ENCODE measurements at places on chromosomes 2 and 18.

DNA sequence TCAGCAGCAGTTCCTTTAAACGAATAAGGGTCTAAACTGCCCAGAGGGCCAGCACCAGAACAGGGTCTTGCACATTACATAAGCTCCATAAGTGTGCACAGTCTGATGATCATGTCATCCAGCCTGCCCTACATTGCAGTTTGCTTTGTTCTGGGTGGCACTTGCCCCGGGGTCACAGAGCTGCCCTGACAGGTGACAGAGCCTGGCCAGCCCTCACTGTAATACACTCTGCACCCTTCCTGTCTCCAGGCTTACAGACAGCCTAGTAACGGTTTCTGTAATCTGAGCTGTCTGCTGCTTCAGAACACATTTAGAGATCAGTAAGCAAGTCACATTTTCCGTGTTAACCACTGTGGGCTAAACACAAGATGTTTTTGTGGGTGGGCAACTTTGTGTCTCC is 213.3 kb downstream of the FAM210A start:
- no peak for DNase-seq

DNA sequence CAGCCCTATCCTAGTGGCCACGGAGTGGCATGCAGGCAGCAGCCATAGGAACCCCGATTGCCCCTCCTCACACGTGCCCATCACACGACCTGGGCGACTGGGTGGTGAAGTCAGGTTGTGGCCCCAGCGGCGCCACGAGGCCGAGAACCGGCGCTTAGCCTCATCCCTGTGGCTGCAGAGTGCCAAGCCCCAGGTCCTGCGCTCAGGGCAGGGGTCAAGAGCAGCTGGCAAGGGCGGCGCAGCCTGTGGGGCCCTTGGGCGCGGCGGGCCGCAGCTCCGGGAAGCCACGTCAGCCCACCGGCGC is 73.3 kb downstream of the RPIA start:
- no peak for DNase-seq

DNA sequence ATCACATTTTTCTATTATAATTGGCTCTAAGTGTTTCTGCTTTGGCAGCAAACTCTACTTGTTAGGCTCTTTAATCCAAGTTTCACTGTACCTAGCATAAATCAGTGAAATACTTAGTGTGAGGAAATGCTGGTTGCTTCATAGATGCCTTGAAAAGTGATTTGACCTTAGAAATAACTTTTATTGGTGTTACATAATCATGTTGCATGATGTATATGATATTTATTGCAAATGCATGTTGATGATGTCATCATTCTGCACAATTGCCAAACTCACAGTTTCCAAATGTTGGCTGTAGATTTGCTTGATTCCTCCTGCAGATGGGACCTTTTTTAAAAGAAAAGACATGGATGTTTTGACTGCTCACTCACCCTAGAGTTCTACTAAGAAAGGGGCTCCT is 137.6 kb upstream of the BCL2L11 start:
- DNase-seq, result no peak

DNA sequence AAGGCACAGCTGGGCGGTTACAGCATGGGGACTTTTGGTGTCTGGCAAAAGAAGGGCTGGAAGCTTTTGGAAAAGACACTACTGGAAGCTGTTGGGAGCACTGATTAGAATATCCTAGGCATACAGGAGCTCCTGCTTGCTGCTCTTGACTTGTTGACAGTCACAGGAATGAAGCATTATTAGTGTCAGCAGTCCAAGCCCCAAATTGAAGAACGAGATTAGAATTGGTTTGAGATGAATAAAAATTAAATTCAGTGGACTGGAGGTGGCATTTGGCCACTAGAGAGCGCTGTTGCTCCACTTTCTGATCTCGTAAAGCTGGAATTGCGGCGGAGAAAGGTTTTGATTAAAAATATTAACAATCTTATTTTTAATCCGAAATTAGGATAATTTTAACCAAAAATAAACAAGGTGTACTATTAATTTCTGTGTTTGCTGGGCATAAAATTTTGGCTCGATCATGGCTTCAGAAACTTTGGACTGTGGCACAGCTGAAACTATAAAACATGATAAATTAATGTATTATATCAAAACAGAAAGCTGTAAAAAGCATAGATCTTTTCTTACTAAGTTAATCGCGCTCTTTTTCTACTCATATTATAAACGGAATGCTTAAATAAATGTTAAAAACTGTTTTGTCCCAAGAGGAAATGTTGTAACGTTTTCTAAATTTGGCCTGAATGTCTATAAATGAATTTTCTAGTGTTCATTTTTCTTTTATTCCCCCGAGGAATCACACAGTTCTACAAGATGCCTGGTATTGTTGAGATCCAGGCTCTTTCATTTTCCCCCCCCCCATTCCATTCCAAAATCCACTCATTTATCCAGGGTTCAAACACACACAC is 2.4 kb upstream of the HOXD8 start:
- peak; percentile 50 for DNase-seq

DNA sequence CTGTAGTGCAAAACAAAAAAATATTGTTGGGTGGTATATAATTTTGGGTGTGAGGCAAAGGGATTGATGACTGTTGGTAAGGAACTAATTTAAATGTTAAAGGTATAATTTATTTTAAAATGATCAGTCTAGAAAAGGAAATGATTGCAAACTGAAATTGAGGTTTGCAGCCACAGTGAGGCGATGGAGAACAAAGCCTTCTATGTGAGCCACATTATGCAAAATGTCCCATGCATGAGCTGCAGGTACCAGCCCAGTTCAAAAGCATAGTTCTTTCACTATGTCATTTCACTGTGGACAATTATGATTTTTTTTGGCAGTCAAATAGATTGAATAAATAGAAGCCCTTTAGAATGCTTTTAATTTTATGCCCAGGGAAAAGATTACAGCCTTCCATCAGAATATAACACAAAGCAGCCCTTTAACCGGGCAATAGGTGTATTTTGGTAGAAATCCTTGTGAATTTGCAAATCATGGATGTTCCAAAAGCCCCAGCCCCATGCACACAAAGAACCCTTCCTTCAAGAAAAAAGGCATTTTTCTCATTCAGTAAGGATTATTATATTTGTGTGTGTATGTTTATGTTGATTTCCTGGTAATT is 1.7 kb downstream of the MAP2 start:
- no peak for DNase-seq

GRCh38 chr18:61619783-61620182 is 273.0 kb downstream of the RNF152 start:
- DNase-seq, result no peak

DNA sequence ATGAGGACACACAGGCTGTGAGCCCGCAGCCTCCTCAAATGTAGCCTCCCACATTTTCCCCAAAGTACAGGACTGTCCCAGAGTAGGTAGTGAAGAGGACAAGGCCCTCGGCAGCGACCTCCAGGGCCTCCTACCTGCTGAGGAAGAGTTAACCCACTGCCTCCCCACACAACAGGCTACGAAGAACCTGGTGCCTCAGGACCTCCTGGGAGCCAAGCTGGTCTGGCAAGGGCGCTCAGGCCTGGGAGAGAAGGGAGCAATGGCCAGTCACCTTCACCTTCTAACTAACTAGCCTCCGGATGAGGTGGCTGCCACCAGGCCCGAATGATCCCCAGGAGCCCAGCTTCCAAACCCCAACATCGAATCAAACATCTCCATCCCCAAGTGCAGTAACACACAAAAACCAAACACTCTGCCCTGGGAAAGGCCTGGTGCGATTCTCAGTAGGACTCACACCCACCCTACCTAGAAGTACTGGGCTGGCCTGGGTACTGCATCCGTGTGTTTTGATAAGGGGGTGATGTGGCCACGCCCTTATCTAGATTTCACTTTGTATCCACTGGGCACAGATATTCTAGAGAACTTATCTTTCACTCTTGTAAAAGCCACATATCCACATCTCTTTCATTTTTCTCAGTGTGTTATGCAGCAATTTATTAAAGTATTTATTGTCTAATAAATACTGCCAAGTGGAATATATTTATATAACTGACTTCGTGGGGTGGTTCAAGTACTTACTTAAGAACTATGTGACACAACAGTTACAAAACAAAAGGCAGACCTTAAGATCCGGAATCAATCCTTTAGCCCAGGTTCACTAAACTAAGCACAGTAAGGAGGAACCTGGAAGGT is 9.7 kb downstream of the ERFE start:
- no peak for DNase-seq

GRCh38 chr2:195532255-195532627 is 124.8 kb upstream of the SLC39A10 start:
- DNase-seq, result no peak

- no peak for DNase-seq
Measured at GRCh38 chr2:209512971-209513370, 89.1 kb downstream of the MAP2 start.

DNA sequence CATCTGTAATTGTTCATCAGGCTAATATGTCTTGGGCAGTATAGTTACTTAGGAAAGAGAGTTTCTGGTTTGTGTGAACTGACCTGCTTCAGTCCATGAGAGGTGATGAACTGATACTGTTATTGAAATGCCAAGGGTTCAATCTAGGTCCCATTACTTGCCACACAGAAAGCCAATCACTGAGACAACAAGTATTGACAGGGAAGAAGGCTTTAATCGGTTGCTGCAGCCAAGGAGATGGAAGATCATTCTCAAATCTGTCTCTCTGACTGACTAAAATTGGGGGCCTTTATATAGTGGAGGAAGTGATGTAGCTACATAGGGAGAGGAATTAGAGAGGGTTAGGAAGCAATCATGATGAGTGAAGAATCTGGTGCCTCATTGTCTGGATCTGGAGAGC is 19.9 kb upstream of the FAM98A start:
- no peak for DNase-seq

- no peak for DNase-seq
Measured at GRCh38 chr2:123364243-123364896, 660.7 kb upstream of the CNTNAP5 start.

GRCh38 chr18:9426753-9427152 is 48.6 kb upstream of the RALBP1 start:
- no peak for DNase-seq

DNA sequence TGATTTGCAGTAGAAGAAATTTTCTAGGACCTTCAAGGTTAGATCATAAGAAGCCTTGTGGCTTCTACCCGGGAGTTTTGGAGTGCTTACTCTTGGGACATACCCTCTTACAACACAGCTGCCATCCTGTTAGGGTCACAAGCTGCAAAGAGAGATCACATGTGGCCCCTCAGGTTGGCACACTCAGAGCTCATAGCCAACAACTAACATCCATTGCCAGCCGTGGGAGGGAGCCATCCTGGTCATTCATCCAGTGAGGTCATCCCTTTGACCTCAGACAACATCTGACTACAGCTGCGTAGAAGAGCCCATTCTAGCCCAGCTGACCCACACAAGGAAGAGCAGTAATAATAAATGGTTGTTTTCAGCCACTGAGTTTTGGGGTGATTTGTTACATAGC is 76.9 kb upstream of the NABP1 start:
- DNase-seq, result no peak

- no peak for DNase-seq
Measured at GRCh38 chr2:105822186-105822585, 77.5 kb downstream of the NCK2 start.

- no peak for DNase-seq
Measured at GRCh38 chr2:80300954-80301353, 3.6 kb downstream of the LRRTM1 start.

DNA sequence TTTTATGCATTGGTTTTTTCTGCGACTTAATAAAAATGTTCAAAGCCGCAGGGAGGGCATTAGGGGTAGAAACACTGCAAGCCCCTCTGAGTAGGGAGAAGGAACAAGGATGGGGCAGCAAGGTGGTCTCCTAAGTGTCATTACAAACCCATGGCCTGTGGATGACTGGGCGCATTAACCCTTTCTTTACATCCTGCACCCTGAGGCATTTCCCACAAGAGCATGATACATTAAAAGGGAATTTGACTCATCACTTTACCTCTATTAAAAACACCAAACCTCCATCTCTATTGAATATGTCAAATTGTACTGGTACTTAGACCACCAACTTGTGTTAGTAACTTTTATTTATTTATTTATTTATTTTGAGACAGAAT is 112.5 kb downstream of the VIT start:
- DNase-seq, result no peak

DNA sequence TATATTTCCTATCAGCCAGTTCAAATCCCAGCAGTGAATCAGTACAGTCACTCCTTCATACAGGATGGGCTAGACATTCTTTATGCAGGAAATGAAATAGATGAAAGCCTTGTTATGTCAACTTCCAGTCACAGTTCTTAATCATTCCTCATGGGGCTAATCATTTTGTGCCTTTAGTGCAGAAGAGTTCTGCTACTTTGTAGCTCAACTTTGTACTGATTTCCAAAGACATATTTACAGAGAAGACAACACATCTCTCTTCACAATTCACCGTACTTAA is 593.9 kb upstream of the NETO1 start:
- no peak for DNase-seq

GRCh38 chr18:78611201-78611800 is 368.3 kb upstream of the SALL3 start:
- no peak for DNase-seq

DNA sequence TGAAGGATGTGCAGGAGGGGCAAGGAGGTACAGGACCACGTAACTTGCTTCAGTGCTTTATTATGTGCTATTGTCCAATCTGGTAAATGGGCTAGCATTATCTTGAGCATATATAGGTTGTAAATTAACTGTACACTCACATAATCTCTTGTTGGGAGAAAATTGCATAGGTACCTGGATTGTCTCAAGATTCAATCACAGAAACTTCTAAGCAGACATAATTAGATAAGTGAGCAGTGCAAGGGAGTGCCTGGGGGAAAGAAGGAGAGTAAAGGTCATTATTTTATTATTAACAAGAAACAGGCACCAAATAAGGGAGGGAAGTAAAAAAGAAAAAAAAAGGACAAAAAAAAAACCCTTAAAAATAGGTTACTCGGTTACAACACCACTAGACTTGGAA is 186.2 kb downstream of the MBD5 start:
- no peak for DNase-seq

- no peak for DNase-seq
Measured at GRCh38 chr18:75526038-75526437, 98.5 kb upstream of the SMIM21 start.

DNA sequence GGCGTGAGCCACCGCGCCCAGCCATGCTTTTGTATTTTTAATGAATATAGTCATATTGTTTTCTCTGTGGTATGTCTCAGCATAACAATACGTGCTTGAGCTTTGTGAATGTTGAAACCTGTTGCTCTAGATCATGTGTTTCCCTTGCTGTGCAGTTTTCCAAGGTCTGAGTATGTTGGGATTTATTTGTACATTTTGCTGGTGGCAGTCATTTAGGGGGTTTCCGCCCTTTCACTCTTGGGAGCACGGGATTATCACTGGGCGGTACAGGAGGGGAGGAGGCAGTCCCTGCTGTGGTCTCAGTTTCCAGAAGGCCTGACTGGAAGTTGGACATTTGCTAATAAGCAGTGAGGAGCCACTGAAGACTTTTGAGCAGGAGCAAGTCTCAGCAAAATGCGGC is 24.9 kb upstream of the CATIP start:
- DNase-seq, result no peak

Measured in activated CD4-positive, alpha-beta T cell treated with anti-CD3 and anti-CD28 coated beads for 1 hour (primary cell).